ENCODE measurements at places on chromosomes 16 and 17.

DNA sequence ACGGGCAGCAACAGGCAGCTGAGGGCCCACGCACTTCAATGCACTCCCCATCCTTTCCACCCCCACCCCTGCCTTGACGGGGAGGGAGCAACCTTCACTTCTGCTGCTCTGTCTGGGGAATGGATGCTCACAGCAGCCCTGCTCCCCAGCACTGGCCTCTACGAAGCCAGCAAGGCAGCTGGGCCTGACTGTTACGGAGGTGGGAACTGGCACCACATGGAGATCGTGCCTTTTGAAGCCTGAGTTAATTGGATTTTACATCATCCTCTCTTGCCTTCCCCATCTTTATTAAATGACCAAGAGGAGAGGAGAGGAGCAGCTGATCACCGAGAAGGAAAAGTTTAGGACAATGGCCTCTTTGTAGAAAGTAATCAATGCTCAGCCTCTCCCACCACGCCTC is 187.0 kb upstream of the RPL38 start:
- no peak for DNase-seq

DNA sequence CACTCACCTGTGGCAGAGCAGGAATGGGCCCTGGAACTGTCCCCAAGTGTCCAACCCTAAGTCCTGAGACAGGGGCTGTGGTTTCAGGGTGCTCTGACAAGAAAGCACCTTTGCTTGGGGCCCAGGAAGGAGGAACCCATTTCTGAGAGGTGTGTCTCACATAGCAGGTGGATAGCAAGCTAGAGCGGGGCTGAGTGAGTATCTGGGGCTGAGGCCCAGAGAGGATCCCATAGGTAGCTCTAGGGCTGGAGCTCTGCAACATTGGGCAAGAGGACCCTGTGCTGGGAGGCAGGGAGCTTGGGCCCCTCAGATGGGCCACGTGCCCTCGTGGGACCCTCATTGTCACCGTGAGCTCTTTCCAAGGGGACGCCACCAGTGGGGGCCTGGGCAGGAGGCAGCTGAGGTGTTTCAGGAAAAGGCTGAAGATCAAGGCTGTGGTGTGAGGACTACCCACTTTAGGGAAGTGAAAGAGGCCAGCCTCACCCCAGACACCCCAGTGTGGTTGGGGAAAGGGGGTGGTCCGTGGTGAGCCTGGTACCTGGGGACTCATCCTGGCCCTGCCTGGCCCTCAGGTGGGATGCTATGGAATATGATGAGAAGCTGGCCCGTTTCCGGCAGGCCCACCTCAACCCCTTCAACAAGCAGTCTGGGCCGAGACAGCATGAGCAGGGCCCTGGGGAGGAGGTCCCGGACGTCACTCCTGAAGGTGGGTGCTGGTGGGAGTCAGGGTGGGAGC is 5.3 kb downstream of the DEF8 start:
- no peak for DNase-seq

- DNase-seq = no peak
Measured at GRCh38 chr17:17606416-17607000, 15.0 kb upstream of the PEMT start.

DNA sequence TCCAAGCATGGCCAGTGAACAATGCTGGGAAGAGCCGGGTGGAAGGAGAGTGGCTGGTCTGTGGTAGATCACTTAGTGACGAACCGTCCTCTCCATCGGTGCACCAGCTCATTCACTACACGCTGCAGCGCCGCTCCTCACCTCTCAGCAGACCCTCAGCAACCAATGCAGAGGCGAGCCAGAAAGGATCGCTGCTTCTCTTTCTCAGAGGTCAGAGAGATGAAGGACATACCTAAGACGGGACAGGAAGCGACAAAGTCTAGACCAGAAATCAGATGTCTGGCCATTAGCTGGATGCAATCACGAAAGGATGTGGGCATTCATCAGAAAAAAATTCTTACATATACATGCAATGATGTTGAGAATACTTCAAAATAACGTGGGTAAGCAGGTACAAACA is 26.9 kb downstream of the NSMCE1 start:
- DNase-seq = no peak

DNA sequence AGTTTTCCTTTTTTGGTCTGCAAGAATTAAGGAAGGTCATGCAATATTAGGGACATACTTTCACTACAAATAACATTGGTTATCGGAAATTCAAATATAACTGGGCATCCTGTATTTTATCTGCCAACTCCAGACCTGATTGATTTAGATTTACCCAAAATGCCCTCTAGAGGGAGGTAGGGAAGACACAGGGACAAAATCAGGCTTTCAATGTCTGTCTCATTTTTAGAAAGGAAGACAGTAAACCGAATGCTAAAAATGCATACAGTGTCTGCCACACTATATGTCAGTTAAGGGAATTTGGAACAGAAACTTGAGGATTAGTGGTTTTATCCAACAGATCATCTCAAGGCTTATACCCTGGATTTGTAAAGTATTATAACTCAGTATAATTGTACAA is 161.7 kb upstream of the SOX9 start:
- peak; percentile 23 for DNase-seq

- no peak for DNase-seq
Measured at GRCh38 chr16:5442986-5443385, 345.4 kb upstream of the EEF2KMT start.

GRCh38 chr17:82244413-82245133 is 15.7 kb downstream of the SLC16A3 start:
- no peak for DNase-seq

GRCh38 chr16:56930486-56931270 is 1.3 kb upstream of the HERPUD1 start:
- DNase-seq = no peak

- DNase-seq = no peak
Measured at GRCh38 chr16:7624871-7625766, 292.5 kb downstream of the RBFOX1 start.

DNA sequence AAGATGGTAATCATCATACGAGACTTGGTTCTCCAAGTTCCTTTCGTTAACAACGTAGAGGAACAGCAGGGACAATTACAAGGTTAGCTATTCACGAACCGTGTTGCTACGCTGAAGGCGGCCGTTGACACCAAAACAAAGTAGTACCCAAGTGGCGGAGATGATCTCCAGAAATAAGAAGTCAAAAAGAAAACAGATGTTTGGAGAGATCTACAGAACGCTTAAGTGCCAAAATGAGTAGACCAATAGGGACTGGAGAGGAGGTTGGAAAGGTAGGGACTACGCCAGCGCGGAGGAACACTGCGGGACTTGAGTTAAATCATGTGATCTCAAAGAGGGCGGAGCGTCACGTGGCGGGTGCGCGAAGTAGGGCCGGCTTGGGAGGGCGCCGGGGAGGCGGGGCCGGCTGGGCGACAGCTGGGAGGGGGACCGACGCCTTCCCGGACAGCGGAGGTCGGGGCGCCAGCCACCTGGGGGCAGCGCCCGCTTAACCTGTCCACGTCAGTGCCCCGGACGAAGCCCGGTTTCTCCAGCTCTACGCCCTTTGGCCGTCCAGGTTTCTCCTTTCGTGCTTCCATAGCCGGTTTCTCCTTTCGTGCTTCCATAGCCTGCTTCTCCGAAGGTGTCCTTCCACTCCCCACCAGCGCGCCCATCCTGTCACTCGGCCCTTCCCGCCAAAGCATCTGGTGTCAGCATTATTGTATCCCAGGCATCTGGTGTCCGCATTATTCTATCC is 636 bp upstream of the GABARAP start:
- peak; percentile 92 for DNase-seq

Measured in HepG2 (cell line).